ENCODE measurements at places on chromosomes 3 and 15. TPM values are rescaled to one million over a fixed set of nuclear protein-coding genes. Genes with fewer than 3 reads are reported as not detected.

GRCh38 chr3:72560846-72561675 lies 287.2 kb downstream of the SHQ1 start:
- peak overlapping the region; percentile 16 for H3K27ac ChIP-seq
- no peak overlapping the region for H3K4me3 ChIP-seq
- H3K4me1 ChIP-seq: no peaks in the 10 kb centered on the region
- H3K36me3 ChIP-seq: no peaks in the 10 kb centered on the region
- no peaks in the 10 kb centered on the region for H3K27me3 ChIP-seq
- DNase-seq: no peak

GRCh38 chr3:151992326-151993041 lies 119.0 kb downstream of the SUCNR1 start:
- no peak overlapping the region for H3K4me3 ChIP-seq
- no peaks in the 10 kb centered on the region for H3K4me1 ChIP-seq
- no peaks in the 10 kb centered on the region for H3K36me3 ChIP-seq
- H3K27me3 ChIP-seq: no peaks in the 10 kb centered on the region

TRIM42 gene
- total RNA-seq: not detected

GRCh38 chr3:153973722-153974265 lies 147.4 kb upstream of the ARHGEF26 start:
- no peak overlapping the region for H3K4me3 ChIP-seq
- H3K27ac ChIP-seq: no peak overlapping the region
- H3K36me3 ChIP-seq: no peaks in the 10 kb centered on the region

GOLGA8S gene
- 1.1 TPM for total RNA-seq

CHL1 gene
- 110 TPM for total RNA-seq

GRCh38 chr3:4687167-4687566 lies 194.0 kb downstream of the ITPR1 start:
- no peak for DNase-seq
- H3K36me3 ChIP-seq: no peaks in the 10 kb centered on the region
- H3K27ac ChIP-seq: no peak overlapping the region
- H3K4me1 ChIP-seq: no peaks in the 10 kb centered on the region
- no peaks in the 10 kb centered on the region for H3K27me3 ChIP-seq

- no peaks in the 10 kb centered on the region for H3K27me3 ChIP-seq
- peaks cover 8% of the 10 kb centered on the region for H3K4me1 ChIP-seq
- H3K36me3 ChIP-seq: no peaks in the 10 kb centered on the region
- H3K27ac ChIP-seq: peak overlapping the region; percentile 41
- DNase-seq: peak; percentile 93
These were observed 87.2 kb downstream of the TGFBR2 start for GRCh38 chr3:30693470-30694120.

SUCNR1 gene
- 2.6 TPM for total RNA-seq

DNA sequence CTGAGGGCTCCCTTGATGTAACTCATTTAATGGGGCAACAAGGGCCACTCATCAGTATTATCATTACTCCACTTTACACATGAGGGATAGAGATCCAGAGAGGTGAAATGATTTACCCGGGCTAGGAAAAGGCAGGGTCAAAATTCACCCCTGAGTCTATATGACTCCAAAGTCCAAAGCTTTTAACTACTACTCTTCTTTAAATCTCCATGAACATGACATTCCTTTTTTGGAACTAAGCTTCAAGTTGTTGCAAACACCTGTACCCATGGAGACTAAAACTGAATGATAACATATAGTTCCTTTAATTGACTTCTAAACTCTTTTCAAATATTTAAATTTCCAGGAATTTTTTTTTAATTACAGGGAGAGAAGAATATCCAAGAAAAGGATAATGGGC lies 292.9 kb upstream of the GADL1 start:
- H3K27me3 ChIP-seq: no peaks in the 10 kb centered on the region
- H3K36me3 ChIP-seq: no peaks in the 10 kb centered on the region
- H3K4me1 ChIP-seq: peaks cover 3% of the 10 kb centered on the region
- no peak overlapping the region for H3K4me3 ChIP-seq

Measured in spinal cord (tissue), 10 donors.